G401 (cell line): ENCODE measurements at places on chromosomes 1 and 21.

DNA sequence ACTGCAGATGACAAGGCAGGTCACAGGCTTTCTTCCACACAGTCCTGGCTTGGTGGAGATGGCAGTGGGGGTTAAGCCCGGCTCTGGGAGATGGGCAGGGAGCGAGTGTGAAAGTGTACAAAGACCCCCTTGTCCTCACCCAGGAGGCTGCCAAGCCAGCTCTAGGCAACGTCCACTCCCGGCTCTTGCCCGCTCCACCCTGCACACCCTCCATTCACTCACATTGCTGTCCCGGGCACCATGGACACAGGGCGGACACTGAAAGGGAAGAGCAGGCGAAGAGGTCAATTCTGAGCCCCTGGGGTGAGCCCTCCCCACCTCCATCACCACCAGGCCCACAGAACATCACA is 8.9 kb downstream of the COL16A1 start:
- peak; percentile 42 for DNase-seq

- DNase-seq, result peak; percentile 84
Measured at GRCh38 chr1:62068416-62068843, 126.2 kb upstream of the L1TD1 start.

- DNase-seq, result no peak
Measured at GRCh38 chr1:66282343-66282852, 251.6 kb upstream of the SGIP1 start.

DNA sequence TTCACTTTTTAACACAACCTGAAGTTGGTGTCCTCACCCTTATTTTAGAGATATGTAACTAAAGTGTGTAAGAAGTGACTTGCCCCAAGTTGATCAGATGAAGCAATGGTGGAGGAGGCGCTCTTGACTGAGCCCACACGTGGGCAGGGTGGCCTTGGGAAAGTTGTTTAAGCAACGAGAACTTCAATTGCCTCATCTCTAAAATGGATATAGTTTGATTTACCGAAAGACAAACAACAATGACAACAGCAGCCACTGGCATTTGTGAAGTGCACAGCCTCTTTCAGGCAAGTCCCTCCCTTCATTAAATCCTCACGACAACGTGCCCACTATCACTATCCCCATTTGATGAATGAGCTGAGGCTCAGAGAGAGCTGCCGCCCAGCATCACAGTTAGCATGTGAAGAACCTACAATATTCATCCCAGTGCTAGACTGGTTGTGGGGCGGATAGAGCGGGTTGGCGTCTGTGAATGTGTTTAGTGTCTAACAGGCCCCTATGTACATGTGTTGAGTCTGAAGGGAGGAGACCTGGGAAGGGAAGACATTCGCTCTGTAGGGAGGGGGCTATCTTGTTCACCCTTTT is 3.0 kb downstream of the IL22RA1 start:
- no peak for DNase-seq

GRCh38 chr1:165436994-165437393 is 7.9 kb downstream of the RXRG start:
- no peak for DNase-seq

GRCh38 chr21:41602531-41602930 is 94.6 kb upstream of the TMPRSS2 start:
- no peak for DNase-seq

DNA sequence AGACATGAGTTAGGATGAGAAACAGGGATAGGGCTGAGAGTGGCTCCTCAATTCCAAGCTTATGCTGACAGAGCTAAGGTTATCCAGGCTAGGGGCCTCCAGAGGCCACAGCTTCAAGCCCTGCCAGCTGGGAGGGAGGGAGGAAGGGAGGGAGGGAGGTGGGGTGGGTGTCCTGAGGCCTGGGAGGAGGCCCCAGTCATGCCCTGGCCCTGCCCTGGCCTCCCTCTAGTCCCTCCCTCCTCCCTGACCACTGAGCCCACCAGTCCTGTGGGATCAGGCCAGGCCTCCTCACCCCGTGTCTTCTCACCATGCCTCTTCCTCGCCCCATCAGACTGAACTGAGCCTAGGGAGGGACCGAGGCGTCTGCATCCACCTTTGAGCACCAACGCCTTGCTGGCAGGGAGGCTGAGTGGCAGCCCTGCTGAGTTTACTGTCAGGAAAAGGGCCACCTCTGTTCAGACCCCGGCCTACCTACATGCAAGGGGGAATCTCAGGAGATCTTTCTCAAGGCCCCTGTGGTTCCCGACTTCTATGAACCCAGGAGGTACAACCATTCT is 116.1 kb downstream of the NPHP4 start:
- no peak for DNase-seq

DNA sequence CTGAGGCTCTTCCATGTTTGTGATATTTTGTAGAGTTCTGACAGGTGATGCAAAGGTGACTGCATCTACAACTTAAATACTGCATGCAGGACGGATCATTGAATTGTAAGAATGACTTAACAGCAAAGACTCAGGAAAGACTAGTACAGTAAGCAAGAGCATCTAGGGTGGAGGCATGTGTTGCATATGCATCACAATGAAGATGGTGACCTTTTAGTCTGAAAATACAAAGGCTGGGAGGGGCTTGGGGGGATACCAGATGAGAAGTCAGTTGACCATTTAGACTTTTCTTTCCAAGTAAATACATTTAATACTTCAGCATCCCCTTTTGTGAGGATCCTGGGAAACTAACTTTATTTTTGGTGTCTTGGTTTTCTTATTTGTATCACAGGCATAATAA is 145.5 kb downstream of the NUF2 start:
- no peak for DNase-seq

DNA sequence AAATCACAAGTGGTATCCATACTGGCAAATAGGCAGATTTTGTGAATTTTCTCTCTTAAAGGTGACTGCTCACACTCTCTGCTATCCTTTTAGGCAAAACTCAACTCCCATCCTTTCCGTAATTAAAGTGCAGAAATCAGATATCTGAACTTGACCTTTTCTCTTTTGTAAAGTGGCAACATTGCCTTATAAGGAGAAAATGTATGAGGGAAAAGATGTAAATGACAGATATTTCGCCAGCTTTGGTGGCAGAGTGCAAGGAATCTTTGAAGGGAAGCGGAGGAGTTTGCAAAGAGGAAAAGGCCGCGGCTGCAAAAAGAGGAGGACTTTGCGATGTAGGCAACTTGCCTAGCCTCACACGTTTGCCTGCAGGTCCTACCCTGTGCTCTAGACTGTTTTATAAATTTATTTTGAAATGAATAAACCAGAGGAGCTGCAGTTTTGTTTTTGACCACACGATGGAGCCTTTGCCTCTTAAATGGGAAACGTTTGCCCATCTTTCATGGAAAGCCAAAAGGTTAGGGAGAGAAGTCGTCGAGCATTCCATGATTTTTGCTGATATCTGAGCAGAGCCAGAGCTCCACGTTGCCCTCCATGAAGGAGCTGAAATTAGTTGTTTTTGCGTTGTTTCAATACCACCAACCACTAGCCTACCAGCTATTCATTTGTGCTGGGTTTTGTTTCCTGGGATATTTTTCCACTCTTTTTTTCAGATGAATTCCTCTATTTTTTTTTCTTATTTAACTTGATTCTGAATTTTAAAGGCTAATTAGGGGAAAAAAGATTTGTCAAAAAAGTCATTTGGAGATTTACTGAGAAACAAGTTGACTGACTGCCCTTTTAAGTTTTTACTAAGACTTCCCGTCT is 242.3 kb downstream of the LMX1A start:
- peak; percentile 56 for DNase-seq

DNA sequence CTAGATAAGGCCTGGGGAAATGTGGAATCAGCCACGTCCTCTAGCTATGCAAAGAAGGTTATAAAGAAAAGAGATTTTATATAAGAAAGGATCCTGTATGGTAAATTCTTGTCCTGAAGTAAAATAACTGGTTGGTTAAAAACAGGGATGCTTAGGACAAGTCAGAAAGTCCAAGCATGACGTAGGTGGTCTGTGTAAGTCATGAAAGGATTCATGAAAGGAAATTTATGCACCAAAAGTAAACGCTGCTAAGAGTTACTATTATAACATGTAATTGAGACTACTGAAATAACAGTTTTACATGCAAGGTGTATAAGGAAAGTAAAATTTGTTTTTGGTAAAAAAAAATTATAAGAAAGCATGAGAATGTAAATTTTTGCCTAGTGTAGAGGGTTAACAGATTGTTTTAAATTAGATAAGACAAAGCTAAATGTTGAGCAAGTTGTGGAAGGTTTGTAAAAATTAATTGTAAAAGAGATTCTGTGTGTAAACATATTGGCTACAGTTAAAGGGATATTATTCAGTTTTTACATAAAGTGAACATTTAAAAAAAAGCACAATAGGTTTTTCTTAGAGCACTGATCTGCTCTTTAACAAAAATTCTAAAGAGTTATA is 43.9 kb downstream of the PIGK start:
- no peak for DNase-seq

DNA sequence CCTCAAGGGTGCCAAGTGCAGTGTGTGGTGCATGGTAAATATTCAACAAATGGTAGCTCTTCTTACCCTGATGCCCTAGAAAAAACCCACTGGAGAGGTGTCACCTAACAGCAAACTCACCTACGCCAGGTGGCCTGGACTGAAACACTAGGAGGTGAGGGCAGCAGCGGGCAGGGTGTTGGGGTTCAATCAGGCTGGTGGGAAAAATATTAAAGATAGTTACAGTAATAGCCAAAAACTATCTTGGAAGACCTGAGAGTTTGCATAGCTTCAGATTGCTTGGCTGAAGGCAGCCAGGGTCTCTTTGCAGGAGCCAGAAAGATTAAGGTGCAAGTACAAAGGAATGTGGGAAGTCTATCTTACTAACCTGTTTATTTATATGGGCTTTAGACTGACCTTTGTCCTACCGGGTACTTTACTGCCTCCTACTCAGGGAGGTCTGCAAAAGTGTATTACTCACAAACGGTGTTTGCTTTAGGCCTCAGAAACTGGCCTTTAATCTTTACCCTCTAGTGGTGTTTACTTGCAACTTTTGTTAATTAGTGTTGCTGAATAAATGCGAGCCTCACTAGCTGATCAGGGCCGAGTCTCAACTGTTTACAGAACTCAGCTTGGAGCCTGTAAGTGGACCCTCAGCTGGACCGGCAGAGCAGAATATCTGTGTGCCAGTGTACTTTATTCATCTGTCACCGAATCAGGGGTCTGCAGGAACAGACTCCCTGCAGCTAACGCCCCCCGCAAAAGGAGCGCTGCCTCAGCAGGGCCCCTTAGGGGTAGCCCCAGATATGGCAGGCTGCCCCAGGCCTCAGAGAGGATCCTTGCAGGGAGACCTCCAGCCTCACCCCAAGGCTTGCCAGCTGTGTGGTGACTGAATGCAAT is 63.9 kb downstream of the SYF2 start:
- no peak for DNase-seq

GRCh38 chr1:213429642-213430041 is 378.6 kb downstream of the RPS6KC1 start:
- no peak for DNase-seq

DNA sequence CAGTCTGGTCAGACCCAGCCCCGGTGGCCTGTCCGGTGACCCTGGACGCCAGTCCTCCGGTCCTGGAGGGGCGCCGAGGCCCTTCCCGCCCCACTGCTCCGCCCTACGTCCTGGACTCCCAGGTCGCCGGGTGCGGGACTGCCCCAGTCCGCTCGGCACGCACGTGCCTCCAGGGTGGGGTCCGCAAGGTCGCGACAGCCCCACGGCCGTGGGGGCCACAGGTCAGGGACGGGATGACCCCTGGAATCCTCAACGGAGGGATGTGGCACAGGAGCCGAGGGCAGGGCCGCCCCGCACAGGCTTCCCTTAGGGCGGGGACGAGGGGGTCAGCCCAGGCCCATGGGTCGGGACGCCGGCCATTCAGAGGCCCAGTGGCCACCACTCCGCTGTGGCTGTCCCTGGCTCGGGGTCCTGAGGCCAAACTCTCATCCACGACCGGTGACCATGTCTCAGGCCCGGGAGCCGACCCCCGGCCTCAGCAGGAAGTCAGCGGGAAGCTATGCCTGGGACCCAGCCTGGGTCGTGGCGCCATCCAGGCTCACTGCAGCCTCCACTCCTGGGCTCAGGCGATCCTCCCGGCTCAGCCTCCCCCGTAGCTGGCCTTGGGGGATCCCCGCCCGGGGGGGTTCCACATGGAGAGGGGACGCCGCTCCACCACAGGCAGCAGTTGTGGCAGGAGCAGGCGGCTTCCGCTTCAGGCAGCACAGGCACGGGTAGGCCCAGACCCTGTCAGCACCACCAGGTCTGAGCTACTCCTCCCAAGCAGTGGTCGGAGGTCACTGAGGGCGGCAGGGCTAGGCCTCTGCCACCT is 599 bp upstream of the TMEM240 start:
- DNase-seq, result no peak

DNA sequence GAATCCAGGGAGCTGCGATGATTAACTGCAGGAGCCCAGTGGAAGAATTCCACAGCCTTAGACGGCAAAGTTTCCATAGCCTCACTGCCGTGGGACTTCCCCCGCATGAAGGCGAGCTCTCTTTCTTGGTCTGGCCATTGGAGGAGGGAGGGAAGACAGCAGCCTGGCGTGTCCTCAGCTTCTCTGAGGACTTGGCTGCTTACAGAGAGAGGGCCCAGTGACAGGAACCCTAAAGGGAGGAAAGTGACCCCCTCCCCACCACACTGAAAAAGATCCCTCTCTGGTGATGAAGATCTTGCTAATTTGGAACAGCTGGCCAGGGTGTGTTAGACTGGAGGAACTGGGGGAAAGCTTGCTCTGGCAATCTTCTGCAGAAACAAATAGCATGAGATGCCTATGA is 41.0 kb downstream of the ATP2B4 start:
- no peak for DNase-seq

GRCh38 chr1:203283597-203283996 is 21.7 kb upstream of the BTG2 start:
- DNase-seq, result no peak

- no peak for DNase-seq
Measured at GRCh38 chr1:94029130-94029993, 91.6 kb downstream of the ABCA4 start.

DNA sequence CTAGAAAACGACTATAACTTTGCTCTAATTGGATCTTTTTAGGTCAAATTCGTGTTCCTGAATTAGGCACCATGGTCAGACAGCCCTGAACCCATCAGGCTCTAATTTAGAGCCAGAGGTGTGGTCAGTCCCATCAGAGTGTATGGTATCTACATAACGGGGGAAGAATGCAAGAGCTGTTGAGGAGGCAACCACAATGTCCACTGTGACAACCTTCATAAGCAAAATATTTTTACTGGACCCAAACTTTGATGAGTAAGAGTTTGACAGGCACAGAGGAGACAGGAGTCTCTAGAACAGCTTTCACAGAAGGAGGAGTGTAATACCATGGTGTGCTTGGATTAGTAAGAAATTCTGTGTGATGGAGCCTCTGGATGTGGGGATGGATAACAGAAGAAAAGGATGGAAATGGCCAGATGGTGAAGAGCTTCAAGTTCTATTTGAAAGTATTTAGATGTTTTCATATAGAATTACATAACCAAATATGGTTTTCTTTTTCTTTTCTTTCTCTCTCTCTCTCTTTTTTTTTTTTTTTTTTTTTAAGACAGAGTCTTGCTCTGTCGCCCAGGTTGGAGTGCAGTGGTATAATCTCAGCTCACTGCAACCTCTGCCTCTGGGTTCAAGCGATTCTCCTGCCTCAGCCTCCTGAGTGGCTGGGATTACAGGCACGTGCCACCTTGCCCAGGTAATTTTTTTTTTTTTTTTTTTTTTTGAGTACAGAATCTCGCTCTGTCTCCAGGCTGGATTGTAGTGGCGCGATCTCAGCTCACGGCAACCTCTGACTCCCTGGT is 24.9 kb downstream of the UBE2U start:
- no peak for DNase-seq

- DNase-seq, result no peak
Measured at GRCh38 chr1:92583821-92584760, 97.4 kb upstream of the GFI1 start.
